M059J (cell line): ENCODE measurements at places on chromosomes 2 and 18.
A peak's percentile ranks its signal among the peaks of the same experiment; 100 is the strongest.

DNA sequence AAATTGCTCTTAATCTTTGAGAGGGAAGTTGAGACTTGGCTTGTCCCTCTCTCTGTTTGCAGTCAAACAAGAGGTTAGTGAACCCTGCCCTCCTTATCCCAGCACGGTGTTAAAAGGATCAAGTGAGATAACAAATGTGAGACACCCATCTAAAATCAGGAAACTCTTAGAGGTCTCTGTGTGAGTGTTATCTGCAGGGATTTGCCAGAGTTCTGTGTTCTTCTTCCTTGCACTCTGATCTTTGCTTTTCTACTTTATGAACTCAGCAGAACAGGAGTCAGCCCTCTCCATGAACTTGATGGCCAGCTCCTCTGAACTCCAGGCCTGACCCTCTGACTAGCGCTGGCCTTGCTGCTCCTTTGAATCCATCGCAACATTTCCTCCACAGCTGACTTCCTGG, 123.8 kb downstream of the NCKAP5 start:
- no peak for DNase-seq

DNA sequence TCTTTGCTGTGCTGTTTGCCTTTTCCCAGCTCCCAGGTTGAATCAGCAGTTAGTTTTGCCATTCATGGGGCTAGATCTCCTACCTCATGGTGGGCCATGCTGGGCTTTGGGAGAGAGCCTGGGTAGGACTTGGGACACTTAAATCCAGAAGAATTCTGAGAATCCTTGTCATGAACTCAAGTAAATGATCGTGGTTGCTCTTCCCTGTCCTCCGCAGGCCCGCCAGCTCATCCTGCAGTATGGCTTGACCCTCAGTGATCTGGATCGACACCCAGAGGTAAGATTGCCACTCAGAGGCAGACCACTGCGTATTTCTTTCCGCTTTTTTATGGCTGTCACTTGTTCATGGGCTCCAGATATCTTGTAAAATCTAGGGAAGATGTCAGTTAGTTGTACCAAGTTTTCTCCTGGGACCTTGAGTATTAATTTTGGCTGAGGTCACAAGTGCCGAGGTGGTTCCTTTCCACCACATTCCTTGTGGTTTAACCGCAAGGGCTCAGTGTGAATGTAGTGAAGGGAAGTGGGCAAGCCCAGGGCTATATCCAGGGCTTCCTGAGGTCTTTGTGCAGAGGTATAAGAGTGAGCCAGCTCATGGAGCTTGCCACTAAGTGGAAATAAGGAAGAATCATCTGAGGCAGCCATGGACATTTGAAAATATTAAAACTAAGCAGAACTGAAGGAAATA, 37.7 kb downstream of the RPIA start:
- peak; percentile 95 for DNase-seq

GRCh38 chr2:134109725-134110124, 144.1 kb upstream of the MGAT5 start:
- no peak for DNase-seq

GRCh38 chr2:24791452-24791851, 1.7 kb downstream of the PTRHD1 start:
- DNase-seq: no peak

DNA sequence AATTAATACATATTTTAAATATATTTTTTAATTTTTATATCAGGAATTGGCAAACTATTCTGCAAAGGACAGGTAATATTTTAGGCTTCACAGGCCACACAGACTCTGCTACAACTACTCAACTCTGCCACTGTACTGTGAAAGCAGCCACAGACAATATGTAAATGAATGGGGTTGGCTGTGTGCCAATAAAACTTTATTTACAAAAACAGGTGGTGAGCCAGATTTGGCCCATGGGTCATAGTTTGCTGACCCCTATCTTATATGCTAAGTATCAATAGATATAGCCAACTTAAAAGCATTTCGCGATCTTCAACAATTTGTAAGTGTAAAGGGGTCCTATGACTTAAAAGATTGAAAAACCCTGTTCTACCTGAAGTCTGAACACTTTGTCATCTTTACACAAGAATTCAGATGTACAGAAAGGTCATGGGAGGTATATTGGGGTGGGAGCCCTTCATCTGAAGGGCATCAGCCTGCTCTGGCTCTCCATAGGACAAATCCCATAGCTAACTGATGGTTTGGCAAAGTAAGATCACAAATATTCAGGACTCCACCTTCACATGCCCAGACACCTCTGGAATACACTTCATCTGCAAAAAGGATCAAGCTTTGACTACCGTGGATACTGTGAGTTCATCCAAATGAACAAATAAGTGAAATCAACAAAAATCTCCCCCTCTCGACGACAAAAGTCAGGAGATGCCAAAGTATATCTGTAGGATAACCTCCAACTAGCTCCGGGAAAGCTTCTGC, 65.9 kb downstream of the C1D start:
- peak; percentile 14 for DNase-seq

DNA sequence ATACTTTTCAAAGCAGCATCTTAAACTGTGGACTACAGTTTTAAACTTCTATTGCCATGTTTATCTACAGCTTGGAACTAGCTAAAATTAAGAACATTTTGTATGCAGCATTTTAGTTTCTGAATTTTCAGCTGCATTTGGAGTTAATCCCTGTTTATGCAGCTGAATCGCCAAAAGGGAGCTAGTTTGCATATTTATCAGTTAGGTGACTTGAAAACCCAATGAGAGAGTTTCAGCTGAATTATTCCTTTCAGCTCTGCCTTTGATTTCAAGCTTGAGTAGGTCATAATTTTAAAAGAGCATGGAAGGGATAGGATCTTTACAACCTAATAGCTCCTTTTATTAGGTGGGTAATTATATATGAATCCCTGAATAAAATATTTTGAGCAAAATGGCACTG, 692.6 kb downstream of the MBD2 start:
- no peak for DNase-seq
